Spleen (tissue), 13 donors: ENCODE measurements at places on chromosomes 7 and 10. TPM values are rescaled to one million over a fixed set of nuclear protein-coding genes. Genes with fewer than 3 reads are reported as not detected.
A peak's percentile ranks its signal among the peaks of the same experiment; 100 is the strongest.

Gene GSAP
- polyA plus RNA-seq = 35.9 TPM

Gene ARHGEF35
- polyA plus RNA-seq = 2.6 TPM

Gene CRYGN
- polyA plus RNA-seq = 0.72 TPM

Gene MSS51
- polyA plus RNA-seq = 3.2 TPM

DNA sequence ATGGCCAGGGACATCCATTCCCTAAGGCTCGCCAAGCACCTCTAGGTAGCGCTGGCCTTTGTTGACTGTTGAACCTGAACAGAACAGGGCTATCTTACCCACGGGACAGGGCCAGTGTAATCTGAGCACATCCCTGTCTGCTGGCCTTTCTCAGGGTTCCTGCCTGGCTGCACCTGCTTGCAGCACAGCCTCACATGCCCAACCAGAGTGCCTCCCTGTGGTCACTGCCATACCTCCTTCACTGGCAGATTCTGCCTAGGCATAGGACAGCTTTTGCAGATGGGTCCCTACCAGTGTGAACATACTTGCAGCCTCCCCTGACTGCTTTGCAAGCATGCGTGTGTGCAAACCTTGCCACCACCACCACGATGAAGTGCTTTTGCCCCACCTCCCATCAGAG lies 15.8 kb upstream of the LIPN start:
- no peaks in the 10 kb centered on the region for H3K36me3 ChIP-seq
- DNase-seq = no peak
- no peaks in the 10 kb centered on the region for H3K4me1 ChIP-seq
- no peak overlapping the region for H3K4me3 ChIP-seq
- peaks cover 12% of the 10 kb centered on the region for H3K27me3 ChIP-seq
- no peak overlapping the region for H3K27ac ChIP-seq

- no peak for DNase-seq
- no peaks in the 10 kb centered on the region for H3K36me3 ChIP-seq
- H3K27ac ChIP-seq = peak overlapping the region; percentile 76
- peaks cover 83% of the 10 kb centered on the region for H3K4me1 ChIP-seq
- no peak overlapping the region for H3K4me3 ChIP-seq
Measured at GRCh38 chr10:3468919-3469638, 296.5 kb upstream of the PITRM1 start.

- no peak overlapping the region for H3K4me3 ChIP-seq
- H3K36me3 ChIP-seq = no peaks in the 10 kb centered on the region
- H3K27me3 ChIP-seq = no peaks in the 10 kb centered on the region
- H3K4me1 ChIP-seq = peaks cover 10% of the 10 kb centered on the region
- no peak for DNase-seq
Measured at GRCh38 chr7:6546498-6547251, 4.6 kb downstream of the GRID2IP start.

DNA sequence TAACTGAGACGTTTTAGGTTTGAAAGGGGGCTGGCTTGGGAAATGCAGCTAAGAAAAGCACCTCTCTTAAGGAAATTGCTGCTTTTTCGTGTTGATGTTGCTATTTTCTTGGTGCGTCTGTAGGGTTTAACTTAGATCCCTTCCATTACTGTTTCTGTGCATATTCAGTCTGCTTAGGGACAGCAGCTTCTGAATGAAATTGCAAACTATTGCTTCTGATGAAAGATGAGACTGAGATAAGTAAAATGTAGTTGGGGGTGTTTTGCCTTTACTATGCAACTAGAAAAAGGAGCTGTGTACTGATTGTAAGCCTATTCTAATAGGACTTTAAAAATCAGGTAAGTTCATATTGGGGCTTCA lies 772 bp downstream of the HDAC9 start:
- H3K27ac ChIP-seq = peak overlapping the region; percentile 70
- H3K4me3 ChIP-seq = peak overlapping the region; percentile 35
- H3K36me3 ChIP-seq = no peaks in the 10 kb centered on the region
- DNase-seq = no peak

DNA sequence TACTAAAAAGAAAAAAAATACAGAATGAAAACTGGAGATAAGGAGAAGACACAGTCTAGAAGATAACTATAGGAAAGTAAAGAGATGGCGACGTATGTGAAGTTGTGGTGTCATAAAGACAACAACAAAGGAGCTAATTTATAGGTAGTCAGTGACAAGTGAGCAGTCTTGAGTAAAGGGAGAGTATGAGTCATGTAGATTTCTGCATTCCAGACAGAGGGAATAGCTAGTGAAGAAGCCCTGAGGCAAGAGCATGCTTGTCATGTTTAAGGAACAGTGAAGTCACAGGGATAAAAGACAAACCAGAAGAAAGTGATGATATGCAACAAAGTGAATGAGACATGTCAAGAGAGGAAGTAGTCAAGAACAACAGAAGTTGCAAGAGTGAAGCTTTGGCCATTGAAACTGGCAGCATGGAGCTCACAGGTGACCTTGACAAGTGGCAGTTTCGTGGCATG lies 2.3 kb upstream of the MIOS start:
- H3K27me3 ChIP-seq = no peaks in the 10 kb centered on the region
- no peaks in the 10 kb centered on the region for H3K36me3 ChIP-seq
- H3K4me3 ChIP-seq = no peak overlapping the region
- H3K4me1 ChIP-seq = peaks cover 38% of the 10 kb centered on the region
- no peak overlapping the region for H3K27ac ChIP-seq

GRCh38 chr10:75858339-75858738 lies 426.9 kb downstream of the LRMDA start:
- H3K4me1 ChIP-seq = no peaks in the 10 kb centered on the region
- no peaks in the 10 kb centered on the region for H3K27me3 ChIP-seq
- no peak overlapping the region for H3K4me3 ChIP-seq
- no peaks in the 10 kb centered on the region for H3K36me3 ChIP-seq

DNA sequence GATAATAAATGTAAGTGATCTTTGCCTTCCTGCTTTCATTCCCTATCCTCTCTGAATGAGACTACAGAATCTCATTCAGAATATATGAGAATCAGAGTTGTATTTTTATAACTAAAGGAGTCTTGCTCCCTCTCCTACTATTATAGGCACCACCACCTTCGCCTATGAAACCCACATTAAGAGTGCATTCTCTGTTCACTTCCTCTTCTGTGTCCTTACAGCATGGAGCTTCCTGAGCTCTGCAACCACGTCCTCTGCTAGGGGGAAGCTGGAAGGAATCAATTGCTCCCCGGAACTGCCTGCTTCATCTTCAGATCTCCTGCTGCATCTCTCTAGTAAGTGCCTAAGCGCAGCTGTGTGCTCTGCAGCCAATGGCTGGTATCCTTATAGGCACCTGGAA lies 820.7 kb downstream of the GRID1 start:
- no peak for DNase-seq
- no peaks in the 10 kb centered on the region for H3K36me3 ChIP-seq
- no peaks in the 10 kb centered on the region for H3K4me1 ChIP-seq
- no peaks in the 10 kb centered on the region for H3K27me3 ChIP-seq
- no peak overlapping the region for H3K4me3 ChIP-seq
